ENCODE measurements at places on chromosomes 7 and 10.

DNA sequence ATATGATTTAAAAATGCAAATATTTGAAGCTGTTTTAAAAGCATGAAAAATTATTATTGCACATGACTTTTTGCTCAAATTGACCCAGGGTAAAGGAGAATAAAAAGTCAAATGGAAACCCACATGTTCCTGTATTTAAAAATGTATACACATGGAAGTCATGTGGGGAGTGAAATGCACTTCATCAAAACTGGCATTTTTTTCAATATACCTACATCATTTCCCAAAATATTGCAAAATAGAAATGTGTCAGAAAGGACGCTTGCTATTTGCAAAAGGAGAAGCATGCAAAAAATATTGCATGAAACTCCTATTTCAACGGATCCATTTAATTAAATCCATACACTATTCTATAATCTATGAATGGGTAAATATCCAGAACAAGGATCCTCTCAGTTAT is 117.0 kb downstream of the POU6F2 start:
- DNase-seq: no peak

DNA sequence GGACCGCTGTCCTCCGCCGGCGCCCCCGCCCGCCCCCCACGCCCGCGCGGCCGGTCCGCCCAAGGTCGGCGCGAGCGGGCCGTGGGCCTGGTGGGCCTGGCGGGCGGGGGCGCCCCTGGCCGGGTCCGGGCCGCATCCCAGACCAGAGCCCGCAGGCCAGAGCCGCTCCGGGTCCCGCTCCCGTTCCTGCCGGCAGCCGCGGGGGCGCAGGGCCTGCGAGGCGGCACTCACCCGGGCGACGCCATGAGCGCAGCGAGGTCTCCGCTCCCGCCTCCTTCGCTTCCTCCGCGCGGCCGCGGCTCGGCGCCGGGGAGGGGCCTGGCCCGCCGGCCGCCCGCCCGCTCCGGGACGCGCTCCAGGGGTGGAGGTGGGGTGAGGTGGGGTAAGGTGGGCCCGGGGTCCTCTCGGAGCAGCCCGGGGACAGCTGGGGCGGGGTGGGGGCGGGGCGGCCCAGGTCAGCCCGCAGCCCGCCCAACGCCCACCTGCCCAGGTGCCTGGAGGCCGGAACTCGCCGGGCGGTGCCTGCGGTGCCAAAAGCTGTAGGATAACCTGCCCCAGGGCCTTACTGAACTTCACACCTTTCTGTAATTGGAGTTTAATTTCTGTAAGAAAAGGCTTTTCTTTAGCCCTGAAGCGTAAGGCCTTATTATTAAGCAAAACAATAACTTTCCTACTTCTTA is at the start of gene URGCP:
Gene URGCP, minus strand, starts transcription at position 266 of the 680 bp plus-strand sequence. Its CDS starts 21 bp downstream, at position 245.
- peak; percentile 69 for DNase-seq

- DNase-seq: no peak
Measured at GRCh38 chr10:17003651-17004286, 125.8 kb downstream of the CUBN start.

- no peak for DNase-seq
Measured at GRCh38 chr7:128788446-128789412, 3.0 kb upstream of the CCDC136 start.

DNA sequence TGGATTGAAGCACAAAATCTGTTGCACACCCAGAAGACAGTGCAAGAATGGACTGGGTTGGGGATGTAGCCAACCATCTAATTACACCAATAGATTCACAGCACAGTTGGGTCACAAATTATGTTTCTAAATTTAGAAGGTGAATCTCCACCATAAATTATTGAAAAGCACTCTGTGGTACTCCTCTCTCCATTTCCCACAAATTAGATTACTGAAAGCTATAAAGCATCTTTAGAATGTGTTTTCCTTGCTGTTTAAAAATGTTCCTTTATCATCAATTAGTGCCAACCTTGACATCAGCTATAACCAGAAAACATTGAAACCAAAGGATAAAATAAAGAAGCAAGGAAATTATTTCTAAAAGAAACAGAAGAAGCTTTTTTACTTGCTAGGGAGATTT is 39.9 kb upstream of the HDAC9 start:
- no peak for DNase-seq

DNA sequence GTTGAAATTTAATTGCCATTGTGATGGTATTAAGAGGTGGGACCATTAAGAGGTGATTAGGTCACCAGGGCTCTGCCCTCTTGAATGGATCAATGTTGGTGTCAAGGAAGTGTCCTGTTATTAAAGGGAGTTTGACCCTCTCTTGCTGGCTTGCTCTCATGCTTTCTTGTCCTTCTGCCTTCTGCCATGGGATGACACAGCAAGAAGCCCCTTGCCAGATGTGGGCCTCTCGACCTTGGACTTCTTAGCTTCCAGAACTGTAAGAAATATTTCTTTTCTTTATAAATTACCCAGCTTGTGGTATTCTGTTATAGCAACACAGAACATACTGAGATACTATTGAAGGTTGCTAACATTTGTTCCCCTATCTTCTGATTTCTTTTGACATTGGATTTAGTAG is 157.0 kb downstream of the MDFIC start:
- no peak for DNase-seq

DNA sequence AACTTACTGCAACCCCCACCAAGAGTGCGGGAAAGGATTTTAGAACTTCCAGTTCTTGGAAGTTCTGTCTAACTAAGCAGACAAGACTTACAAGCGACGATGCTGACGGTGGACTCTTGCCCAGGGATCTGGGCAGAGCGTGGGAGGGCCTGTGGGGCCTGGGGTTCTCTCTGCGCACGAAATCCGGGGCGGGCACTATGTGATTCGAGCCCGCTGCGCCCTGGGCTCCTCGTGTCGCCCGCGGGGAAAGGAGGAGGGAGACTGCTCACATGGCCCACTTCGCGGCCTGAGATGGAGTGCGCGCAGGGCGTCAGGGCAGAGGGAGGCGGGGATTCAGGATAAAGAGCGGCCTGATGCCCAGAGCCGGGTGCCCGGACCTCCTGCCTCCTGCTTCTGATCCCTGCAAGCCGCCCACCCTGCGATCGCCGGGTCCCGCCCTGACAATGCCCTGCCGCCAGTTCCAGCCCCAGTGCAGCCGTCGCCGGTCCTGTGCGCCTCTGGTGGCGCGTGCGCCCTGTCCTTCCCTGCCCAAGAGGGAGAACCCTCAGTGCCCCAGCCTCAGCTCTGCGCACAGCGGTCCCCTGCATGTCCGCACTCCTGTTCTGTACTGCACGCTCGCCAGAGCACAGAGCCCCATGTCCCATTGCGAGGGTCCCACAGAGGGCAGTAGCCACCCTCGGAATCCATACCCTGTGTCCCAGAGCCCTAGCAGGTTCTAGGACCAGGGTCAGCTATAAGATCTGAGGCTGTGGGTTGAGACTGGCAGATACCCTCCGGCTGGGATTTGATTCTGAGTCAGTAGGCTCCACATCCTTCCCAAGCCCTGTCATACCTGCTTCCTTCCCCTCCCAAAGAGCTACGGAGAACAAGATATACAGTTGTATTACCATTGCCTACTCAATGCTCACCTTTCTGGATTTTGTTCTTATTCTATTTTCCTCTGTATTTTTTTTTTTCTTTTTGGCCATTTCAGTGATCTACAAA is 99.4 kb upstream of the TMEM106B start:
- DNase-seq: peak; percentile 7

GRCh38 chr7:95490231-95490762 is 4.6 kb downstream of the ASB4 start:
- no peak for DNase-seq

- peak; percentile 6 for DNase-seq
Measured at GRCh38 chr7:20697351-20697750, 81.9 kb downstream of the ABCB5 start.

GRCh38 chr10:2618690-2619089 is 448.7 kb upstream of the PFKP start:
- no peak for DNase-seq

DNA sequence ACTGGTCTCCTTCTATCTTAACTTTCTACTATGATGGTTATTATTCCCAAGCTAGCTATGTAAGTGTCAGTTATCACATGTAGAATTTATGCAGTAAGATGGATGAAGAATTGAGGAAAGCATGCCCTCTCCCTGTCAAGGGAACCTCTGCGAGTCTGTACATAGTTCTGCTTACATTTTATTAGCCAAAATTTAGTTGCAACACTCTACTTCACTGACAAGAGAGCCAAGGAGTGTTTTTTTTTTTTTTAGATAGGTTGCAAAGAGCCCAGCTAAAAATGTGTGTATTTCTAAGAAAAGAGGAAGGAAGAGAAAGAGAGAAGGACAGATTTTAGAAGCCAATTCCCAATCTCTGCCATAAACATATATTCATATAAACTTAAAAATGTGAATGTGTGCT is 357.7 kb upstream of the LRRN3 start:
- DNase-seq: no peak
